ENCODE measurements at places on chromosomes 11 and 22. TPM values are rescaled to one million over a fixed set of nuclear protein-coding genes. Genes with fewer than 3 reads are reported as not detected.

The FAM89B gene
- total RNA-seq: 17.7 TPM

The POU2AF2 gene
- not detected for total RNA-seq

The LINC01488 gene
- under 0.01 TPM for total RNA-seq

The FREY1 gene
- total RNA-seq: 0.99 TPM

The CLMP gene
- 0.22 TPM for total RNA-seq

The SPTY2D1 gene
- 9.3 TPM for total RNA-seq

The TRIM49 gene
- total RNA-seq: not detected

The CCDC81 gene
- total RNA-seq: 0.40 TPM

The MLC1 gene
- total RNA-seq: not detected

The SMC1B gene
- total RNA-seq: not detected

The PAX6 gene
- not detected for total RNA-seq

The SCGB1D2 gene
- not detected for total RNA-seq

The CYP2D6 gene
- under 0.01 TPM for total RNA-seq

The SUSD2 gene
- 0.22 TPM for total RNA-seq

The BACE1-AS gene
- 1.4 TPM for total RNA-seq

The APOL1 gene
- total RNA-seq: 5.8 TPM

The LARGE2 gene
- total RNA-seq: not detected

The NAALAD2 gene
- 0.22 TPM for total RNA-seq

The RAB38 gene
- total RNA-seq: 0.60 TPM

The FOLR1 gene
- total RNA-seq: not detected

The GGT5 gene
- total RNA-seq: 1.8 TPM

The MYO18B gene
- not detected for total RNA-seq

The PATE2 gene
- total RNA-seq: not detected

The GAB4 gene
- total RNA-seq: not detected

The APLP2 gene
- 763 TPM for total RNA-seq

The ANO5 gene
- total RNA-seq: 0.22 TPM

The TMX2 gene
- 37.7 TPM for total RNA-seq

The RAB30 gene
- total RNA-seq: 8.9 TPM

The PHETA2 gene
- total RNA-seq: 17.0 TPM

The CYTH4 gene
- under 0.01 TPM for total RNA-seq
